ENCODE measurements at places on chromosomes 13 and 19. TPM values are rescaled to one million over a fixed set of nuclear protein-coding genes. Genes with fewer than 3 reads are reported as not detected.

The ADGRE2 gene
- total RNA-seq = 8.3 TPM

The ZNF221 gene
- 5.9 TPM for total RNA-seq

The PLEKHF1 gene
- total RNA-seq = 17.5 TPM

The ZNF575 gene
- 4.6 TPM for total RNA-seq

The ACTN4 gene
- total RNA-seq = 794 TPM

The BEST2 gene
- total RNA-seq = not detected

GRCh38 chr13:21673789-21674489, 3.1 kb downstream of the FGF9 start:
- H3K4me3 ChIP-seq = peak overlapping the region; percentile 65
- H3K27ac ChIP-seq = no peak overlapping the region
- no peak for DNase-seq
- no peaks in the 10 kb centered on the region for H3K36me3 ChIP-seq
- no peaks in the 10 kb centered on the region for H3K27me3 ChIP-seq

DNA sequence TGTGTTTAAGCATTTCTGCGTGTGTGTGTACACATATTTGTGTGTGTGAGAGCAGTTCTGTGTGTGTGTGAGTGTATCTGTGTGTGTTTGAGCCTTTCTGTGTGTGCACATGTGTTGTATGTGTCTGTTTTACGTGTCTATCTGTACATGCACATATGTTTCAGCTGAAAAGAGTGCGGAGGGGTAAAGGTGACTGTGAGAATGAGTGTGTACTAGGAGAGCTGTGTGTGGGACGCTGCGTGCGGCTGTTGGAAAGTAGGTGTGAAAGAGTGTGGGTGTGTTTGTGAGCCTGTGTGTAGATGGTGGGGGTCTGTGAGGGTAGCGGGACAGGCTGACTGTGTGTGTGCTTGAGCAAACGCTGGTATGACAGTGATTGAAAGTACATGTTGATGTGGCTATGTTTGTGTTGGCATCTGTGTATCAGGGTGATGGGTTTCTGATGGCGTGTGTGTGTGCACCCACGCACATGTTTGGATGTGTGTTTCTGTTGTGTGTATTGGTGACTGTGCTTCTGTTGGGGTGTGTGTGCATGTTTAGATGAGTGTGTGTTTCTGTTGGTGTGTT, 7.5 kb upstream of the TPM4 start:
- no peak overlapping the region for H3K27ac ChIP-seq
- peak overlapping the region; percentile 76 for H3K4me3 ChIP-seq
- DNase-seq = peak; percentile 46
- no peaks in the 10 kb centered on the region for H3K36me3 ChIP-seq
- H3K4me1 ChIP-seq = no peaks in the 10 kb centered on the region

GRCh38 chr13:112690283-112690929, 568 bp downstream of the ATP11A start:
- peak overlapping the region; percentile 23 for H3K27ac ChIP-seq
- H3K4me3 ChIP-seq = peak overlapping the region; percentile 92
- H3K4me1 ChIP-seq = no peaks in the 10 kb centered on the region
- DNase-seq = peak; percentile 66

DNA sequence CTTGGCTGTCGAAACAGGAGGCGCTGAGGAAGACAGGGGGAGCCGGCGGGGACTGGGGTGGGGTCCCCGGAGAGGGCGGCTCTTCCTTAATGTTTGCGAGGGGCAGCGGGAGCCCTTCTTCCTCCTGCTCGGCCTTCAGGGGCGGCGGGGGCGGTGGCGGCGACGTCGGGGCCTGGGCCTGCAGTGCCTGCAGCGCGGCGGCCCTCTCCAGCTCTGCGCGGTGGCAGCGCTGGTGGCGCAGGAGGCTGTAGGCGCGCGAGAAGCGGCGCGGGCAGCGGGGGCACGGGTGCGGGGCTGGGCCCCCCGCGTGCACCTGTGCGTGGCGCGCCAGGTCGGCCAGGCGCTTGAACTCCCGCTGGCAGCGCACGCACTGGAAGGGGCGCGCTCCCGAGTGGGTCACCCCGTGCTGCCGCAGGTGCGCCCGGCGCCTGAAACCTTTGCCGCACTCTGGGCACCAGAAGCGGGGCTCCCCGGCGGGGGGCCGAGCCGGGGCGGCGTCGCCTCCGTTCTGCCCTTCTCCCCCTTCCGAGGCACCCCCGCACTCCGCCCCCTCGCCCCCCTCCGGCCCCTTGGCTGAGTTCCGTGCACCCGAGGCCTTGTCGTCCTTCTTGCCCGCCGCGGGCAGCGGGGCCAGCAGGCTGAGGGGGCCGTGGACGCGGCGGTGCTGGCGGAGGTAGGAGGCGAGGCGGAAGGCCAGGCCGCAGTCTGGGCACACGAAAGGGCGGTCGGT, 2.5 kb downstream of the ZNF579 start:
- H3K27ac ChIP-seq = no peak overlapping the region
- no peaks in the 10 kb centered on the region for H3K4me1 ChIP-seq
- no peaks in the 10 kb centered on the region for H3K27me3 ChIP-seq
- peaks cover 2% of the 10 kb centered on the region for H3K36me3 ChIP-seq

- DNase-seq = no peak
- H3K4me1 ChIP-seq = no peaks in the 10 kb centered on the region
- no peak overlapping the region for H3K27ac ChIP-seq
- H3K27me3 ChIP-seq = no peaks in the 10 kb centered on the region
- peaks cover 3% of the 10 kb centered on the region for H3K36me3 ChIP-seq
Measured at GRCh38 chr19:52660981-52661380, 22.8 kb upstream of the ZNF83 start.

DNA sequence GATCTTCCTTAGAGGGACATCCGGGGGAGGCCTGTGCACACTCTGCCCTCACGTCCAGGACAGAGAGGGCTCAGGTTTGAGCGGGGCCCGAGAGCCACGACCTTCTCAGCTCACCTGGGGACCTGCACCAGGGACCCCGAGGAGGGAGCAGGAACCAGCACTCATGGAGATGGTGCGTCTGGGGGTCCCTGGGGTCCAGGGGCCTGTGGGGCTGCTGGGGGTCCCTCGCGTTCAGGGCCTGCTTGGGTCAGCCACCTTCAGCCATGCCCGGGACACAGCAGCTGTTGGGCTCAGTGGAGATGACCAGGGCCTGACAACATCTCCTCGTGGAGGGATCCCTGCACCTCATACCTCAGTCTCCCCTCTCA, 47.1 kb downstream of the TMEM255B start:
- H3K36me3 ChIP-seq = no peaks in the 10 kb centered on the region
- no peaks in the 10 kb centered on the region for H3K27me3 ChIP-seq
- H3K4me3 ChIP-seq = no peak overlapping the region

DNA sequence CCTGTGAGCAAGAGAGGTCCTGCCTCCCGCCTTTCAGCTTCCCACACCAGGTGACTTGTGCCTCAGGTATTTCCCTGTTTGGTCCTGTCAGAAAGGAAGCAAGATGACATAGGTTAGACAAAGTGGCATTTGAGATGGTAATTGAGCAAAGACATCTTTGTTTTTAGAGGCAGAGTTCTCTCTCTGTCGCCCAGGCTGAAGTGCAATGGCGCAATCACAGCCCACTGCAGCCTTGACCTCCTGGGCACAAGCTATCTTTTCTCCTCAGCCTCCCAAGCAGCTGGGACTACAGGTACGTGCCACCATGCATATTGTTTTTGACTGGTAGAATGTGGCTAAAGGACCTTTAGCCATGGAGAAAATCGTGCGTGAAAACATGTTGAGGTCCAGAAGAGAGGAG, 339.1 kb downstream of the FGF9 start:
- no peaks in the 10 kb centered on the region for H3K27me3 ChIP-seq
- no peak overlapping the region for H3K4me3 ChIP-seq
- H3K36me3 ChIP-seq = no peaks in the 10 kb centered on the region
- no peak overlapping the region for H3K27ac ChIP-seq
- DNase-seq = no peak
- H3K4me1 ChIP-seq = no peaks in the 10 kb centered on the region
